ENCODE measurements at places on chromosomes 16 and 17. TPM values are rescaled to one million over a fixed set of nuclear protein-coding genes. Genes with fewer than 3 reads are reported as not detected.
A peak's percentile ranks its signal among the peaks of the same experiment; 100 is the strongest.

- DNase-seq, result no peak
These were observed 43.9 kb upstream of the ZC3H18 start for GRCh38 chr16:88526008-88526905.

DNA sequence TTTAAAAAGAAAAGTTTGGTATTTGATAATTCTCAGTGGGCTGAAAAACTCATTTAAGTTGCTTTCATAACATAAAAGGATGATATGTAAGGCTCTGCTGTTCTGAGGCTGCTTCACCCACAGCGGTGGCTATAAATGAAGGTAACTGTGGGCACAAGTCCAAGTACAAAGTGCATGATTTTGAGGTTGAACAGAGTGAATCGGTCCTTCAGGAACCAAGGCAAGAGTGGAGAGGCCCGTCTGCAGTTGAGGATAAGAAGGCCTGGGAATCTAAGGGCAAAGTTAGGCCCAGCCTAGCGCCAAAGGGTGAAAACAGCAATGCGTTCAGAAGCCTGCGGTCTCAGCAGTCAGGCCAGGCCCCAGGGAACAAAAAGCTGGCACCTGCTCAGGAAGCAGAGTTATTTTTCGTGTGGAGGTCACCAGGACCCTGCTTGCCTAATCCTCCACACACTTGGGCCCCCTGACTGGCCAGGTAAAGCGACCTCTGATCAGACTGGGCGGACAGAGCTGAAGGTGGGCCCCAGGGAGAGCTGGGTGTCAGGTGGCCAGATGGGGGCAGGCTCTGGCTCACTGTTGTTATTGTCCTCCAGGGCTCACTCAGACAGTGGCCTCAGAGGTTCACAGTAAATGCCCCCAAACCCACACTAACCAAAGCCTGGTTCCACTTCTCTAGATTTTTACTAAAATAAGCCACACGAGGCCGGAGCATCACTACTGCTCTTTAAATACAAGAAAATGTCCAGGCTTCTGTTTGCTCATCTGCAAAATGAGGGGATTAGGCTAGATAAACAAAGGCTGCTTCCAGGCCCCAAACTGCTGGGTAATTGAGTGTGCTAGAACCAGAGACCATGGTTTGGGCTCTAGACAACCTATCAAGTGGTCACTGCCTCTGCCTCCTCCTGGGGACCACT lies 46.5 kb downstream of the TEX2 start:
- DNase-seq, result no peak

DNA sequence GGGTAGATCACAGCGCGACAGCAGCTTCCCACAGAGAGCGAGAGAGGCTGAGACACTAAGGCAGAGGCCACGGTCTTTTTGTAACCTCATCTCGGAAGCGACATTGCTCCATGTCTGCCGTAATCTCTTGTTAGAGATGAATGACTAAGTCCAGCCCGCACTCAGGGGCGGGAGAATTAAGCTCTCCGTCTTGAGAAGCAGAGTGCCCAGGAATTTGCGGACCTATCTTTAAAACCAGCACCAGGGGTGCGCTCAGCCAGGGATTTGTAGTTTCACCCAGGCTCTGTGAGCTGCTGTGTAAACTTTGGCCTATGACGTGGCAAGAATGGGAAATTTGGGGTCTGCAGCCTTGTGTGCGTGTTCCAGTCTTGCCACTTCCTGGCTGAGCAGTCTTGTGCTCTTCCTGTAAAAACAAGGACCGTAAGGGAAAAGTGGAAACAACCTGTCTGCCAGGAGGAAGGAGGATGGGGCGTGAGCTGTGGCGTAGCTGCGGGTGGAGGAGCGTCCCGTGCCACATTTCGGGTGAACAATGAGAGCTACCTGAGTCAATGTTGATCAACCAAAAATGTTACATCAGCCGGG lies 16.0 kb upstream of the JPH3 start:
- DNase-seq, result no peak

DNA sequence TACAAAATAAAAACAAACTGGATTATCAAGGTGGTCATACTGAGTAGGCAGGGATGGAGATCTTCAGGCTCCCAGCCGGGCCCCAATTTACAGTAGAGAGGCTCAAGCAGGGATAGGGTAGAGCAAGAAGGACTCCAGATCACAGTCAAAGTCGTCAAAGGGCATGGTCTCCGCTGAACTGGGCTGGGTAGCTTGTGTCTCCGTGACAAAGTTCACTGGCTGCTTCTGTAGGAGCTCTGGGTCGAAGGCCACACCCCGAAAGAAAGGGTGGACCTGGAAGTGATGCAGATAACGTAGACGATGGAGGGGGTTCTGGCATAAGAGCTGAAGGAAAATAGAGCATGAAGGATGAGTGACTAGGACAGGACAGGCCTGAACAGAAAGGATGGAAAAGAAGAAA lies 3.6 kb downstream of the RSKR start:
- DNase-seq, result no peak

- DNase-seq, result no peak
These were observed 390.3 kb downstream of the SLC39A11 start for GRCh38 chr17:72702136-72702735.

DNA sequence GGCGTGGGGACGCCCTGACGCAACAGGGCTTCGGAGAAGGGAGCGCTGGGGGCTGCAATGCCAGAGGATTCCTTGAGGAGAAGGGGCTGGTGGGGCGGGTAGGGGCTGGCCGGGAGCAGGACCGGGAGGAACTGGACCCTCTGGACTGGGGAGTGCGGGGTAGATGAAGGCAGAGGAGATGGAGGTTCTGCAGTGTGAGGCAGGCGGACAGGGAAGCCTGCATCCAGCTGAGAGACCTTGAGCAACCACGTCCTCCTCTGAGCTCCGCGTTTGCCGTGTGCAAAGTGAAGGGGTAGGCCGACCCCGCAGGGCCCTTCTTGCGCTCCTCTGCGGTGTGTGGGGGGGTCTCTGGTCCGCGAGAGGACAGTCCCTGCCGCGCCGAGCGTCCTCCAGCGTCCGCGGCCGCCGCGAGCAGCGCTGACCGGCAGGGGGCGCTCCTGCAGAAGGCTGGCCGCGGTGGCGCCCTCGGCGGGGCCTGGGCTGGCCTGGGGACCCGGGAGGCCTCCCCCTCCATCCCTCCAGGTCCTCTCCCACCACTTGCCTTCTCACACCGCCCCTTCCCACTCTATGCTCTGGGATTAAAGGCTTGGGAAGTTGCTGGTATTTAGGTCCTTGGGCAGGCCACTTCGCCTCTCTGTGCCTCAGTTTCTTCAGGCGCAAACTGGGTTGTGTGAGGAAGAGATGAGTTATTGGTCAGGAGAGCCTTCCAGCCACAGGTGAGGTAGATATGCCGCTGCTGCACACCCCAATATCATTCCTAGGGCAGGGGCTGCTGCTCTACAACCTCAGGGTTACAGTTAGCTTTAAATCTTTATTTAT lies 9.6 kb upstream of the WNT9B start:
- DNase-seq, result no peak

GRCh38 chr16:50719401-50720337 lies 22.2 kb upstream of the CYLD start:
- no peak for DNase-seq

- no peak for DNase-seq
These were observed 659 bp downstream of the KRT15 start for GRCh38 chr17:41518031-41518430.

DNA sequence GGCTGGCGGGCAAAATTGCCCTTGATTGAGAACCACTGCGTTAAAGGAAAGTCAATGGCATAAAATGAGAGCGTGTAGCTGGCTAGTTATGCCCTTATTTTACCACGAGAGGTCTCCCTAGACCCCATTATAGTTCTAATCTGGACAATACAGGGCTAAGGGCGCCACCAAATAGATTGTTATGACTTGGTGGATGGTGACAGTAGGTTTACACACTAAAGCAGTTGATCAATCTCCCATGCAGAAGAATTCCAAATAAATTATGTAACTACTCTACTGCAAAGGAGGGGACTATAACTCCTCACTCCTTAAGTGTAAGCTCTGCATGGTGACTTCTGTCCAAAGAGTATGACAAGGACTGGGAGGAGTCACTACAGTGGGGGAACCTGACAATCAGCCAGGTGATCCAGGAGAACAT lies 20.4 kb upstream of the YPEL2 start:
- DNase-seq, result peak; percentile 82

DNA sequence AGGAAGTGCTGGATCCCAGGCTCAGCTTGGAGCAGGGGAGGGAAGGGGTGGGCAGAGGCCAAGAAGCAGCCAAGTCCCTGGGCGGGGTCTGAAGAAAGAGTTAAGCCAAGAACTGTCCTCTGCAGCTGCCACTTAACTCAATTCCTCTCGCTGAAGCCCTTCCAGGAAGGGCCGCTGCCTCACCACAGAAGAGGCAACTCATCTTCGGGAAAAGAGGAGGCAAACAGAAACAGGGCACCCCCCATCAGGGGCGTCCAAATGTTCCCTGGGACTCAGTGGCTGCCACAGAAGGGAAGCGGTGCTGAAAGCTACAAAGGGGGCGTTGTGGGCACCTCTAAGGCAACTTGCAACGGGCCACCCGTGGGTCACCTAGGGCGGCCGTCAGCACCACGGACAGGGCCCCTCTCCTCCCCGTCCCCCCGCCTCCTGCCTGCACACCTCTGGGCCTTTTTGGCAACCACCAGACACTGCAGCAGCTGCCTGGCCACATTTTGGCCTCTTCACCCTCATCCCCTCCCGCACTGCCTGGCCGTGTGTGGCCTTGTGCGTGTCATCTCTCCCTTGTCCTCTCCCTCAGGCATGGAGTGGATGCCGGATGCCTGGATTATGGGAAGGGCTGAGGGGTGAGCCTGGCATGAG lies 2.5 kb downstream of the TLCD3B start:
- DNase-seq, result no peak

DNA sequence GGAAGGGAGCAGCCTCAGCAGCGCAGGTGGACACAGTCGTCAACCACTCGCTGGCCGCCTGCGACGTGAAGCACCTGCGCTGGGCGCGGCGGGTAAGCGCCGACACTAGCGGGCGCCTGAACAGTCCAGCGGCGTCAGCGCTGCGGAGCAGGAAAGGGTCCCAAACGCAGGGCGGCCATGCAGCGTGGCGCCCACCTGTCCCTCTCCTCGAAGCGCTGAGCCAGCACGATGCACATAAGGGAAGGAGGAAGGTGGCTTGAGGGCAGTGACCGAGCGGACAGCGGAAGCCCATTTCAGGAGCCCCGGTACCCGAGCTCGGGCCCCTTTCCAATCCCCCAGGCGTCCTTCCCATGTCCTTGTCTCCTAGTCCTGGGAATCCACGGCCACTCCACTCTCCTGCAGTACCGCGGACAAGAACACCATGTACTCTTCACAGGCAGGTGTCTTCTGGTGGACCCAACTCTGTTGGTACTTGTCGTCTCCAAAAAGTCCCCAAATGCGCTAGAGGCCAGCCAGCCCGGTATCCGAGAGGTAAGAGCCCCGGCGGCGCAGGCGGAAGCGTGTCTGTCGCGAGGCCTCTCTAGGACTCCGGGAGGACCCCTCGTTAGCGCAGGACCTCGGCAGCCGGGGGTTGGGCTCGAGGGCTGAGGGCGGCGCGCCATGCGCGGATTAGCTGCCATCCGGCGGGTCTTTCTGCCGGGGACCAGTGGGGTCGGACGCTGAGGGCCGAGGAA lies 14.4 kb downstream of the ZNF232 start:
- peak; percentile 73 for DNase-seq

DNA sequence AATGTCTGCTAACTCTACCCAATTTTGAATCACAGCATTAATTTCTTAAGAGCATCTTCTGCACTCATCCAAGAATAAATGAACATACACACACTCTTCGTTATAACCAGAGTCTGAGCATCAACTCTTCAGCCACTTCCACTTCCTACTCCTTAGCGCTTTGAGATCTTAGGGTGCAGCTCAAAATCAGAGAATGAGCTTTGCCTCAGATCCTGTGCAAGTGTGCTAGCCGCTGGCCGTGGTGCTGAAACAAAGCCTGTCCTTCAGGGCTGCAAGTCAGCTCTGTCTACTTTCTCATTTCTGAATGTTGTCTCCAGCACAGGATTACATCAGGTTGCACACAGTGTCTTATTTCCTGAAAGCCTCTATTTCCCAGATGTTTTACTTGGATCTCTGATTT lies 165.4 kb downstream of the AIPL1 start:
- no peak for DNase-seq

- no peak for DNase-seq
These were observed 20.1 kb downstream of the SNX29 start for GRCh38 chr16:11996433-11997330.

DNA sequence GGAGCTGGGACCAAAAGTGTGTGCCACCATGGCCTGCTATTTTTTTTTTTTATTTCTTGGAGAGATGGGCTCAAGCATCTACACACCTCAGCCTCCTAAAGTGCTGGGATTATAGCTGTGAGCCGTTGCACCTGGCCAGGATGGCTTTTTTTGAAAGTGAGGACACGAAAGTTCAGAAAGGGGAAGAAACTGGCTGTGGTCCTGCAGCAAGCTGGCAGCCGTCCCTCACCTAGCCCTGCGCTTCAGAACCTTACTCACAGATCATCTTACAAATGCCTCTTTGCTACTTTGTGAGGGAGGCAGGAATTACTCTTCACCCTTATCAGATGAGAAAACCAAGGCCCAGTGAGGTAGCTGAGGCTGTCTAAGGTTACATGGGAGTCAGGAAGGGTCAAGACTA lies 4.5 kb upstream of the PPY start:
- no peak for DNase-seq

- DNase-seq, result no peak
These were observed 1.9 kb upstream of the FAM20A start for GRCh38 chr17:68603027-68603426.

GRCh38 chr16:12182212-12182611 lies 205.7 kb downstream of the SNX29 start:
- no peak for DNase-seq

Gene KRT12
- total RNA-seq, result not detected

Gene ZP2
- total RNA-seq, result 0.64 TPM

Gene CHAD
- not detected for total RNA-seq

Gene NLE1
- total RNA-seq, result 14.2 TPM

Gene GNG13
- not detected for total RNA-seq

Gene DNAAF8
- total RNA-seq, result 1.5 TPM

Gene PPP1R1B
- total RNA-seq, result 6.1 TPM

Gene OR1F1
- 1.1 TPM for total RNA-seq

Gene C1QTNF8
- not detected for total RNA-seq

Gene TEKT1
- total RNA-seq, result 3.2 TPM

All from cerebellum (tissue), 4 donors.